ENCODE measurements at places on chromosomes 6 and 20. TPM values are rescaled to one million over a fixed set of nuclear protein-coding genes. Genes with fewer than 3 reads are reported as not detected.

DNA sequence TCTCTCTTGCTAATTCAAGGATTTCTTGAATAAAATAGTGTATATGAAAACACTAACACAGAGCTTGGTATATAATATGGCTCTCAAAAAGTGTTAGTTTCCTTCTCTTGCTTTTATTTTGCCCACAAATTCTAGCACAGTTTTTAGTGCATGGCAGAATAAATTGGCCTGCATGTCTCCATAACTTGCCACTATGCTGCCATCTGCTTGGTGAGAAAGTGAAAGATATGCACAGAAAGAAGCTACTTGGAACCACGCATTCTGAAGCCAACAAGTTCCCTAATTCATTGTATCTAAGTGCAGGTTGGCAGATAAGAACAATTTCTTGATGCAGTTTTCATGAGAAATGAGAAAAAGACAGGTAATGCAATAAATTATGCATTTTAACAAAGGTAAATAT, 101.2 kb downstream of the EPHA7 start:
- no peak overlapping the region for H3K4me3 ChIP-seq
- no peaks in the 10 kb centered on the region for H3K36me3 ChIP-seq
- no peaks in the 10 kb centered on the region for H3K4me1 ChIP-seq
- no peak overlapping the region for H3K27ac ChIP-seq

DNA sequence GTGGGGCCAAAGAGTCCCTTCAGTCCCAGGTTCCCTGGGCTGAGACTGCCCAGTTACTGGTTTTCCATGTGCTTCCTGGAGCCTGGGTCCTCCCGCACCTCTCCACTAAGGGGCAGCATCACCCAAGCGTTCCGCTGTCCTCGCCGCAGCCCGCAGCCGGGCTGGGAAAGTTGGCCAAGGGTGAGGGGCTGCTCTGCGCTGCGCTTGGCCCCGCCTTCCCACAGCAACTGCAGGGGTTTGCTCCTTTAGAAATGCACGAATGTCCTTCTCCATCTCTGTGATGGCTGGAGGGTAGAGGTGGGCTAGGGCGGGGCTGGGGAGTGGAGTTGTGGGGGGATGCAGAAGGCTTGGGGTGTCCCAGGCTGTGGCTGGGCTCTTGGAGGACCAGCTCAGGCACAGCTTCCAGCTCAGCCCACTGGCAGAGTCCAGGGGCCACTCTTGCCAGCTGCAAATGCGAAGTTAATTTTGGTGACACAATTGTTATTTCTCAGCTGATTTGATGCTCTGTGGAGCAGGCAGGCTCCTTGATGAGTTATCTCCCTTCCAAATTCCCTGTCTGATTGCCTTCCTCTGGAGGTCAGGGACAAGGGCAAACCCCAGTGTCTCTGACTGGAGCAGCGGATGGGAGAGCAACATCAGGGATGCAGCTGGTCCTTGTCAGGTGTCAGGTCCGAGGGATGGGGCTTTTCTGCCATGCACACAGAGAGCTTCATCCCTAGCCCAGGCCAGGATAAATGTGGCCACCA, 63.2 kb downstream of the NOL4L start:
- peaks cover 54% of the 10 kb centered on the region for H3K36me3 ChIP-seq
- H3K27ac ChIP-seq: peak overlapping the region; percentile 48
- peaks cover 47% of the 10 kb centered on the region for H3K4me1 ChIP-seq

DNA sequence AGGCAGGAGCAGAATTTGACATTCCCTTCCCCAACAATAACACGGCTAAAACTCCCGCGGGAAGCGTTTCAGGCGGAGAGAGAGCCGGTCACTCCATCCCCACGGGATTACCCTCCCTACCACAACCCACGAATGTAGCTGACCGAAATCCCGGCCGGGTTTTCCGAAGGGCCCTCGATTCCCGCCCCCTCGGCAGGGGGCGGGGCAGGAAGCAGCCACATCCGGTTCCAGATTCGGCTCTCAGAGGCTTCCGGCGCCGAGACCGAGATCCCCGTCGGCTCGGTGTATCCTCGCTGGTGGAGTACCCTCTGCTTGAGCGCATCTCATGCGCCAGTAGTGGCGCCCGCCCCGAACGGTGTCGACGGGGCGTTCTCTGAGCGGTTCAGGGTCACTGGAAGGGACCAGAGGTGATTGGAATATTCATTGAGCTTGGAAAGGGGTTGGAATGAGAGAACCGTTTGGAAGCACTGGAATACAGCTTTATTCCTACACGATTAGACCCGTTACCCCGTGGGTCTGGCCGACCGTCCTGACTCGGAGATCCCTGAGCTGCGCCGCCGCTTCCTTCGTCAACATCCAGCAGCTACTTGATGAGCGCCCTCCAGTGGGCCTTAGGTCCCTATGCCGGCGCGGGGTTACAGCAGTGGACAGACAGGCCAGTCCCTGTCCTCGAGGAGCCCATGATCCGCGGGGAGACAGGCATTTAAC, 649 bp upstream of the RGL2 start:
- no peaks in the 10 kb centered on the region for H3K27me3 ChIP-seq
- H3K27ac ChIP-seq: peak overlapping the region; percentile 88
- peak overlapping the region; percentile 91 for H3K4me3 ChIP-seq
- H3K36me3 ChIP-seq: peaks cover 3% of the 10 kb centered on the region

Gene NUP153
- 54.8 TPM for total RNA-seq

Gene BEND6
- not detected for total RNA-seq

DNA sequence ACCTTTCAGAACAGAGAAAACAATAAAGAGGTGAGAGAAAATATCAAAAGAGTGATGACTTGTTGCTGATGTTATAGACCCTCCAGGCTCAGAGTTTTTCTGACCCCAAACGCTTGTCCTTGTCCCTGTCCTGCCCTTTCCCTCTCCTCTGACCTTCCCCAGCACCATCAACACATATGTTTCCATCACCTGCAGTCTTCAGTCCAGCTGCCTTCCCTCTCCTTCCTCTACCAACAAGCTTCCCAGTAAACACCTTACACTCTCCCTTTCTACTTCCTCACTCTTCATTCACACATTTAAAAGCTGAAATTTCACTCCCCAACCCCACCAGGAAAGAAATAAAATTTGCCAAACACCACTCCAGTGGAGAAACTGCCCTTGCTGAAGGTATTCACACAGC, 25.4 kb upstream of the AFDN start:
- DNase-seq: no peak
- no peak overlapping the region for H3K27ac ChIP-seq
- H3K4me1 ChIP-seq: no peaks in the 10 kb centered on the region
- H3K4me3 ChIP-seq: no peak overlapping the region
- H3K27me3 ChIP-seq: peaks cover 54% of the 10 kb centered on the region

GRCh38 chr20:46945465-46945864, 50.8 kb downstream of the EYA2 start:
- H3K4me3 ChIP-seq: no peak overlapping the region
- no peak for DNase-seq
- no peaks in the 10 kb centered on the region for H3K4me1 ChIP-seq
- no peak overlapping the region for H3K27ac ChIP-seq
- H3K36me3 ChIP-seq: no peaks in the 10 kb centered on the region
- H3K27me3 ChIP-seq: peaks cover 18% of the 10 kb centered on the region

- DNase-seq: no peak
- H3K4me3 ChIP-seq: no peak overlapping the region
- H3K27me3 ChIP-seq: peaks cover 4% of the 10 kb centered on the region
- no peaks in the 10 kb centered on the region for H3K4me1 ChIP-seq
These were observed 25.7 kb downstream of the PSMB9 start for GRCh38 chr6:32879691-32880090.

GRCh38 chr6:83193747-83194566, 800 bp downstream of the RWDD2A start:
- no peaks in the 10 kb centered on the region for H3K27me3 ChIP-seq
- H3K4me1 ChIP-seq: peaks cover 4% of the 10 kb centered on the region
- no peak overlapping the region for H3K27ac ChIP-seq
- no peaks in the 10 kb centered on the region for H3K36me3 ChIP-seq
- DNase-seq: no peak
- peak overlapping the region; percentile 85 for H3K4me3 ChIP-seq

GRCh38 chr6:134722200-134722870, 227.6 kb downstream of the ALDH8A1 start:
- no peak for DNase-seq
- H3K36me3 ChIP-seq: no peaks in the 10 kb centered on the region
- no peak overlapping the region for H3K4me3 ChIP-seq
- no peaks in the 10 kb centered on the region for H3K27me3 ChIP-seq

Gene MACROD2
- 0.51 TPM for total RNA-seq

DNA sequence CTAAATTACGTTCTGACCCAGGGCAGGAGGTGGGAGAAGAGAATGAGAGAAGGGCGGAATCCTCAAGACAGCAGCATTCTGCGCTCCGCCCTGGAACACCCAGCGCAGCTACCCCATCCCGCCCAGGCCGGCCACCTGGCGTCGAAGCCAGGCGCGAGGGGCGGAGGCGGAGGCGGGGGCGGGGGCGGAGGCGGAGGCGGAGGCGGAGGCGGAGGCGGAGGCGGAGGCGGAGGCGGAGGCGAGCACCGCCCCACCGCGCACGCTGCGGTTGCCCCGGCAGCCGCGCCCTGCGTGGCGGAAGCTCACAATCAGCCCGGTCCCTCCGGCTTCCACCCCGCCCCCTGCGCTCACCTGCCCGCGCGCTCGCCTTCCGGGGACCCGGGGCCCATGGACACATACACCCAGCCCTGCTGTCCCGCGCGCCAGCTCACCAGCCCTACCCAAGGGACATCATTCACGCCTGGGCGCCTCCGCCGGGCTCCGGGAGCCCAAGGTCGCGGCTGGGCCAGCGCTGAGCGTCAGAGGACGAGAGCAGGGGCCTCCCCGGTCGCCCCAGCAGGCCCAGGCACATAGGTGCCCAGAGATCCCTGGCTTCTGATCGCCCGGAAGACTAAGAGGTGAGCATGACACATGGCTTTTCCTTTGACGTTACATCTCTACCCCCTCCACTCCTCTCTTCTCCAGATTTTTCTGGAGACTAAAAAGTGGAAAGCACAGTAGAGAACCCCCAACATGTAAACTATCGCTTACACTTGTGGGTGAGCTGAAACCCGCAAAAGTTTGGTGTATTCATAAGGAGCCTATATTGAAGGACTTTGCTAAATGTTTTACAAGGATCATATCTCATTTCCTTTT, at the start of gene ANKEF1:
Gene ANKEF1 (plus strand): TSS at position 271 of the 855 bp plus-strand sequence. CDS start 3,315 bp downstream, outside the sequence.
- H3K4me3 ChIP-seq: peak within 1 kb of the TSS; percentile 62
- H3K27ac ChIP-seq: peak within 1 kb of the TSS; percentile 61
- peaks cover 8% of the 10 kb centered on the region for H3K36me3 ChIP-seq
- peaks cover 2% of the 10 kb centered on the region for H3K27me3 ChIP-seq

GRCh38 chr6:47248446-47248845, 61.3 kb downstream of the TNFRSF21 start:
- no peaks in the 10 kb centered on the region for H3K36me3 ChIP-seq
- H3K4me1 ChIP-seq: peaks cover 7% of the 10 kb centered on the region
- no peak for DNase-seq
- no peak overlapping the region for H3K27ac ChIP-seq
- H3K27me3 ChIP-seq: peaks cover 3% of the 10 kb centered on the region
- no peak overlapping the region for H3K4me3 ChIP-seq

DNA sequence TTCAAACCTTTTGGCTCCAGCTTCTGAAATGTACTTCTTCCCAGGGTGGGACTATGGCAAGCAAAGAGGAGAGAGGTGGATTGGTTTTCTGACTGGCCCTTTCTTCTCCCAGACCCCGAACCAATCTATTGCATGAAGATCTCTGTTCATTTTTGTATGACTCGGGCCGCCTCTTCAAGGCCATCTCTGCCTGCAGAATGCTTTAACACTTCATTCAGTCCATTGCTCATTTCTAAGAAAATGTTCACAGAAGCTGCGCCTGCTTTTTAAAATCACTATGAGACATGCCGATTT, 1.6 kb downstream of the VGLL2 start:
- no peak overlapping the region for H3K4me3 ChIP-seq
- no peak for DNase-seq
- H3K27me3 ChIP-seq: peaks cover 36% of the 10 kb centered on the region
- no peaks in the 10 kb centered on the region for H3K36me3 ChIP-seq

GRCh38 chr6:5499644-5500306, 238.5 kb downstream of the FARS2 start:
- H3K27ac ChIP-seq: no peak overlapping the region
- no peaks in the 10 kb centered on the region for H3K36me3 ChIP-seq
- DNase-seq: no peak
- no peaks in the 10 kb centered on the region for H3K27me3 ChIP-seq
- H3K4me1 ChIP-seq: no peaks in the 10 kb centered on the region
- H3K4me3 ChIP-seq: no peak overlapping the region

GRCh38 chr20:9087531-9088217, 18.8 kb downstream of the PLCB4 start:
- H3K27me3 ChIP-seq: no peaks in the 10 kb centered on the region
- DNase-seq: no peak
- no peaks in the 10 kb centered on the region for H3K4me1 ChIP-seq
- no peaks in the 10 kb centered on the region for H3K36me3 ChIP-seq
- no peak overlapping the region for H3K4me3 ChIP-seq

DNA sequence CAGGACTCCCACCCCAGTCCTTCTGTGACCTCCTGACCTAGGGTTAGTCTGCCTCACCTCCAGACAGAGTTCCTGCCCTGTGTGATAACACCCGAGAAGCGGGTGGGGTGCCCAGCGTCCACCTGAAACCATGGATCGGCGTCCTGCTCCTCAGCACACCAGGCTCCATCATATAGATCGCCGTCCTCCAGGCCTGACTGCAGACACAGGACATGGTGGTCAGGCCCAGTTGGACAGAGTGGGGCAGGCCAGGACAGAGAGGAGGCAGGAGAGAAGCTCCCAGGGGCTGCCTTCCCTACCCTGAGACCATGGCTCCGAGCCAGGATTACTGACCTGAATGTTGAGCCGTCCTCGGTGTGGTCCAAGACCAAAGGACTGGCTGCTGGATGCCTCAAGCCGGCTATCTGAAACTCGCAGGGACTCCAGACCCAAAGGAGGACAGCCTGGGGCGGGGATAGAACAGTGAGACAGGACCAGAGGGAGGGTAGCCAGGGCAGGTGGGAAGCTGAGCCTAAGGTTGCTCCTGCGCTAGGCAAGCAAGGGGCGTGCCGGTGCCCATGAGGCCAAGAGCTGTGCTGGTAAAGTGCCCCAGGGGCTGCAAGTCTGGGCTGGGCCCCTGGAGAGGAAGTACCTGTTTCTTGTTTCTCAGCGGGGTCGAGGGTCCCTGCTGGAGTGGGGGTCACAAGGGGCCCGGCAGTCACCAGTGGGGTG, 2.2 kb downstream of the CPXM1 start:
- H3K27me3 ChIP-seq: no peaks in the 10 kb centered on the region
- no peak for DNase-seq
- H3K4me3 ChIP-seq: no peak overlapping the region
- H3K4me1 ChIP-seq: peaks cover 27% of the 10 kb centered on the region
- no peaks in the 10 kb centered on the region for H3K36me3 ChIP-seq

GRCh38 chr6:14831937-14832336, 413.9 kb upstream of the JARID2 start:
- H3K27me3 ChIP-seq: no peaks in the 10 kb centered on the region
- H3K36me3 ChIP-seq: no peaks in the 10 kb centered on the region
- H3K4me3 ChIP-seq: no peak overlapping the region
- no peaks in the 10 kb centered on the region for H3K4me1 ChIP-seq
- DNase-seq: no peak
- no peak overlapping the region for H3K27ac ChIP-seq

- H3K4me3 ChIP-seq: no peak overlapping the region
- no peak for DNase-seq
- no peaks in the 10 kb centered on the region for H3K36me3 ChIP-seq
- no peaks in the 10 kb centered on the region for H3K27me3 ChIP-seq
- no peaks in the 10 kb centered on the region for H3K4me1 ChIP-seq
- no peak overlapping the region for H3K27ac ChIP-seq
These were observed 1088.7 kb upstream of the DEFB115 start for GRCh38 chr20:30168800-30169138.

GRCh38 chr20:60011512-60012507, 53.6 kb downstream of the CDH26 start:
- DNase-seq: no peak
- no peaks in the 10 kb centered on the region for H3K36me3 ChIP-seq
- no peak overlapping the region for H3K27ac ChIP-seq
- no peaks in the 10 kb centered on the region for H3K27me3 ChIP-seq

Gene DEFB124
- total RNA-seq: not detected

Gene CARMIL1
- 6.1 TPM for total RNA-seq

- no peak for DNase-seq
- H3K4me1 ChIP-seq: no peaks in the 10 kb centered on the region
- H3K4me3 ChIP-seq: no peak overlapping the region
- no peaks in the 10 kb centered on the region for H3K27me3 ChIP-seq
- no peak overlapping the region for H3K27ac ChIP-seq
These were observed 92.1 kb downstream of the FOXC1 start for GRCh38 chr6:1701668-1702353.

Data from T-cell (primary cell).